ENCODE measurements at places on chromosomes 11 and 22. TPM values are rescaled to one million over a fixed set of nuclear protein-coding genes. Genes with fewer than 3 reads are reported as not detected.

DNA sequence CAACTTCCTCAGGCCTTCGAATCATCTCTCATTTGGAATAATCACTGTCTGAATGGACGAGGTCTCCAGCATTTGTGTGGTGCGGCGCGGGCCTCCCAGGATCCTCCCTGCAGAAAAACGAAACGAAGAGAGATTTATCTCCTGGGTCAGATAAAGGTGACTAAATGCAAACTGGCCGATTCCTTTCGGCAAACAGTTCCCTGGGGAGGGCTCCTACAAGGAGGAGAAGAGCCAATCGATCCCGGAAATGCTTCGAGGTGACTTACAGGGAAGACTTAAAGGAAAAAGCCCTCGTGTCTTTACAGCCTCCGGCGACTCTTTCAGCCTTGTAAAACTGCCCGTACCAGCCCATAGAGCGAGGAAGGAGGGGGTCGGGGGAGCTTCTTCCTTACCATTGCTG lies 126.5 kb downstream of the MIAT start:
- H3K27ac ChIP-seq = no peak overlapping the region
- H3K4me1 ChIP-seq = no peaks in the 10 kb centered on the region
- H3K4me3 ChIP-seq = no peak overlapping the region
- DNase-seq = no peak
- H3K36me3 ChIP-seq = no peaks in the 10 kb centered on the region
- no peaks in the 10 kb centered on the region for H3K27me3 ChIP-seq

DNA sequence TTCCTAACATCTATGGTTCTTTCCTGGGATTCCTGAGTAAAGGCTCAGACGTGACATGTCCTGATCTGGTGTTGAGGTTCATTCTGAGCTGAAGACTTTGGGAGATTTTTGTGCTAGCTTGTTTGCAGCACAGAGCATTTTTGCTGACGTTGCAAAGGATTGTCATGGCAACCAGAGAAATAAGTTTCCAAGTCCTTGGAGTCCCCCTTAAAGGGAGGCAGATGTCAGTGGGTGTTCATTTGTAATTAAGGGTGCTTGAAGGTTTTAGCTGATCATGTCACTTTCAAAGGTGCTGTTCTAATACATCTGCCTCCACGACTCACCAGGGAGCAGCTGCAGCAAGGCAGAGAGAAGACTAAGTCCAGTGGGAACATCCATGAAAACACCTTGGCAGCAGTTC lies 5.4 kb upstream of the SYN3 start:
- no peak for DNase-seq
- H3K27ac ChIP-seq = no peak overlapping the region
- H3K4me3 ChIP-seq = no peak overlapping the region
- no peaks in the 10 kb centered on the region for H3K4me1 ChIP-seq
- no peaks in the 10 kb centered on the region for H3K36me3 ChIP-seq

DNA sequence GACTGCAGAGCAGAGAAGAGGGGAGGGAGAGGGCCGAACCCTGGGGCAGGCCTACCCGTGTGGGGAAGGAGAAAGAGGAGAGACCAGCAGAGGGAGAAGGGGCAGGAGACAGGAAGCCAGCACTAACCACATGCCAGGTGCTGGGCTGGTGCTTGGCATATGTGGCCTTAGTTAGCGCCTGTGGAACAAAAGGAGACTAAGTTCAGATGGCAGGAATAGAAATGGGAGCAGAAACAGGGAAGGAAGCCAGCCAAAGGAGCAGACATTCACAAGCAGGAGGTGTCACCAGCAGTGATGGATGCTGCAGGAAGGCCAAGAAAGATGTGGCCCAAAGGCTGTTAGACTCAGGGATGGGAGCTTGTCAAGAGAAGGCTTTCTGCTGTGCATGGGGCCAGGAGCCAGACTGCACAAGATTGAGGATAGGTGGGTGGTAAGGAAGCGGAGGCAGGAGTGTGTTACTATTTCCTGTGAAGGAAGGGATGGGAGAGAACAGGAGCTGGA lies 26.7 kb downstream of the TREH start:
- DNase-seq = no peak
- no peaks in the 10 kb centered on the region for H3K4me1 ChIP-seq
- H3K36me3 ChIP-seq = peaks cover 83% of the 10 kb centered on the region
- no peak overlapping the region for H3K27ac ChIP-seq

DNA sequence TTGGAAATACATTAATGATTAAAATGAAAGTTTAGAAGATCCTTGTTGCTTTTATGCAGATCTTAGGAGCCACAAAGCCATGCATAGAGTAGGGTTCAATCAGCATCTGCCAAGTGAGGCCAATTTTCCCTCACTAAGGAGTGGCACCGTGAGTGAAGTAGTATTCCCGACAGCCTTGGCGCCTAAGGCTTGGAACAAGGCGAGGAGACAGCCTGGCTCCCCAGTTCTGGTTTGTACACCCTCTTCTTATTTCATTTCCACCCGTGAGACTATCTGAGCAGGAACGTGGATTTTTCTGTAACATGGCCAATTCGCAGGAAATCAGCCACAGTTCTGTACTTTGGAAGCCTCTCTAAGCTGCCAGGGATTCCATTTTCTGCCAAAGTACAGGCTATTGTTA lies 22.6 kb downstream of the FADS2 start:
- no peak overlapping the region for H3K27ac ChIP-seq
- no peak overlapping the region for H3K4me3 ChIP-seq
- no peaks in the 10 kb centered on the region for H3K27me3 ChIP-seq

TNNI2 gene
- not detected for polyA plus RNA-seq

CHADL gene
- 0.30 TPM for polyA plus RNA-seq

DNA sequence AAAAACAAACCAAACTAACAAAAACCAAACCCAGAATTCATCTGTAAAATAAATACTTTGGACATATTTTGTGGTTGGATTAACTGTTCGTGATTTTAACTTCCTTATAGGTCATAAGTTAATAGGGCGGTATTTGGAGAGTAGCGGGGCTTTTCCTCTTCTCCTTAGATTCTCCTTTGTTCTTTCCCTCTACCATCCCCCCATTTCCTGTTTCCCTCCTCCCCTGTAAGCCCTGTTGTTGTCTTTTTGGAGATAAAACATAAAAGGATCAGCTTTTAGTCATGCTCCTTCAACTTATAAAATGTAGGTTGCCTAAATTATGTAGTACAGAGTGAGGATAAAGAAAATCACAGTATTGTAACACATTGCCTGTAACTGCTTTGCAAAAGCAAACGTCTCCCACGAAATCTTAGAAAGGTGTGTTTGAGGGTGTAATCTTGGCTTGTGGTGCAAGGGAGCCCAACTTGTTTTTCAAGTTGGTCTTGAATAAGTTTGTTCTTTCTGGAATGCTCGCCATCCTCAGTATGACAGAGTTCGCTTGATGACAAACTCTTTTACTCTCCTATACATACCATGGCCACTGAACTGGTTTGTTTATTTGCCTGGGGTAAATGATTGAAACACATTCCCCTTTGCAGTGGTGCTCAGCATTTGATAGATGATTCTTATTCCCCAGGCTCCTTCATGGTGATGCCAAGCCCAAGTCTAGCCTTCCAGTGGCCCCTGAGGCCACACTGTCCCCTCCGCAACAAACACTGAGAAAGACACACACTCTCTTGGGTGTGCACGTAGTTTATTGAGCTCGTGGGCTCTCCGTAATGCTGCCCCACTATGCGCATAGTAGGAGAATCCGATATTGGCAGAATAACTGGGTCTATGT lies 49.4 kb downstream of the TEAD1 start:
- peaks cover 66% of the 10 kb centered on the region for H3K4me1 ChIP-seq
- H3K27me3 ChIP-seq = no peaks in the 10 kb centered on the region
- no peak overlapping the region for H3K4me3 ChIP-seq
- DNase-seq = no peak
- no peaks in the 10 kb centered on the region for H3K36me3 ChIP-seq
- no peak overlapping the region for H3K27ac ChIP-seq

- no peaks in the 10 kb centered on the region for H3K36me3 ChIP-seq
- DNase-seq = no peak
- no peak overlapping the region for H3K27ac ChIP-seq
- H3K4me1 ChIP-seq = no peaks in the 10 kb centered on the region
These were observed 90.9 kb downstream of the CTTN start for GRCh38 chr11:70489276-70489675.

GRCh38 chr11:46743693-46744339 lies 24.8 kb downstream of the F2 start:
- H3K36me3 ChIP-seq = peaks cover 55% of the 10 kb centered on the region
- no peaks in the 10 kb centered on the region for H3K27me3 ChIP-seq
- H3K4me1 ChIP-seq = no peaks in the 10 kb centered on the region
- H3K27ac ChIP-seq = no peak overlapping the region

DNA sequence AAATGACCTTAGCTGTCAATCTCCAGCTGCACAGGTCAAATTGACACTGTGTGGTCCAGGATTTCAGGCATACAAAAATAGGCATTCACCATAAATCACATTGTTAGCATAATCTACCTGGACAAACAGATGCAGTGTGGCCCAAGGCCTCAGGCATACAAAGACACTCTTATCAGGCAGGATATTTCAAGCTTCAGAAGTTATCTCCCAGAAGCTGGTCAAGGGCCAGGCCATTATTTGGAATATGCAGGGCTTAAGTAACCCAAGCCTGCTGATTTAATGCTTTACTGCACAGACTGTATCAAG lies 25.5 kb upstream of the HORMAD2 start:
- no peak overlapping the region for H3K27ac ChIP-seq
- no peak for DNase-seq
- H3K4me3 ChIP-seq = no peak overlapping the region
- H3K36me3 ChIP-seq = no peaks in the 10 kb centered on the region
- no peaks in the 10 kb centered on the region for H3K4me1 ChIP-seq

KRTAP5-11 gene
- polyA plus RNA-seq = not detected

DNA sequence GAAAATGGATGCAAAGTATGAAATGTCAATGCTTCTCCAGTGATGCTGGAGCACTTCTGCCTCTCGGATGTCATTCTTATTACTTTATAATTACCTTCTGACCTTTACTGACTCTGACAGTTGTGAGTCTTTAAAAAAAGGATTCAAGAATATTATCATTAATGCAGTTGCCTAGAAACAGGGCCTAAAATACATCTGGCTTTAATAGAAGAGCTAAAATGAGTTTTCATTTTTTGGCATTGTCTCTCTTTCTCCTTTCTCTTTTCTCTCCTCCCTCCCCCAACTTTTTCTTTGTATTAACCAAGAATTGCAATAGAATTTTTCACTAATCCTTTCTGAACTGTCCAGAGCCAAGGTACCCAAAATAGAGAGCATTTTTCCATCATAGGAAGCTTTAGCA lies 45.9 kb downstream of the FDX1 start:
- no peaks in the 10 kb centered on the region for H3K36me3 ChIP-seq
- no peaks in the 10 kb centered on the region for H3K27me3 ChIP-seq
- H3K4me1 ChIP-seq = peaks cover 20% of the 10 kb centered on the region
- no peak overlapping the region for H3K27ac ChIP-seq

- H3K4me3 ChIP-seq = no peak overlapping the region
- DNase-seq = peak; percentile 71
- H3K27me3 ChIP-seq = no peaks in the 10 kb centered on the region
- no peaks in the 10 kb centered on the region for H3K4me1 ChIP-seq
- no peaks in the 10 kb centered on the region for H3K36me3 ChIP-seq
These were observed 52.9 kb downstream of the UVRAG start for GRCh38 chr11:75867778-75868374.

DNA sequence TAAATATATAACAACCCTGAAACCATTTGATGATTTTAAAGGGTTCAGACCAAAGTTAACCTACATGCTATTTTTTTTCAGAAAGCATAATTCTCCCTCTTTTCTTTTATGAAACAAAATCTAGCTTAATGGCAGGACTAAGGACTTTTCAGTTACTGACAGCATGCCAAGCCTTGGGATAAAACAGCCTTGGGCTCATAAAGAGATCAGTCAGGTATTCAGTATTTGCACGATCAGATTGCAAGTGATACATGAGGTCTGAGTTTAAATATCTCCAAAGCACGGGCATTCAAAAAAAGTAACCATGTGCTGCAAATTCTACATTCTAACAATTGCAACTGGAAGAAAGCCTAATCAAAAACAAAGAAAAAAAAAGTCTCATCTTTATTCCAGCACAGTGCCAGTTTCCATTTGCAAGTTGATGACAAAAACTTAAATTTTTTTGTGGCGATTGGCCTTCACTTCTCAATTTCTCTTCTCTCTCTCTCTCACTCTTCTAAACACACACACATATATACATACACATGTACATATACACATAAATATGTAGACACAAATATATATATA lies 60.1 kb downstream of the CTSC start:
- H3K4me1 ChIP-seq = no peaks in the 10 kb centered on the region
- H3K4me3 ChIP-seq = no peak overlapping the region
- no peak overlapping the region for H3K27ac ChIP-seq

GRCh38 chr22:27424319-27424718 lies 377.2 kb downstream of the MN1 start:
- H3K36me3 ChIP-seq = no peaks in the 10 kb centered on the region
- H3K4me1 ChIP-seq = peaks cover 15% of the 10 kb centered on the region
- peak; percentile 59 for DNase-seq
- no peaks in the 10 kb centered on the region for H3K27me3 ChIP-seq

GRCh38 chr22:49636649-49637048 lies 191.0 kb downstream of the BRD1 start:
- no peaks in the 10 kb centered on the region for H3K27me3 ChIP-seq
- DNase-seq = no peak
- H3K4me3 ChIP-seq = no peak overlapping the region
- H3K27ac ChIP-seq = no peak overlapping the region

DNA sequence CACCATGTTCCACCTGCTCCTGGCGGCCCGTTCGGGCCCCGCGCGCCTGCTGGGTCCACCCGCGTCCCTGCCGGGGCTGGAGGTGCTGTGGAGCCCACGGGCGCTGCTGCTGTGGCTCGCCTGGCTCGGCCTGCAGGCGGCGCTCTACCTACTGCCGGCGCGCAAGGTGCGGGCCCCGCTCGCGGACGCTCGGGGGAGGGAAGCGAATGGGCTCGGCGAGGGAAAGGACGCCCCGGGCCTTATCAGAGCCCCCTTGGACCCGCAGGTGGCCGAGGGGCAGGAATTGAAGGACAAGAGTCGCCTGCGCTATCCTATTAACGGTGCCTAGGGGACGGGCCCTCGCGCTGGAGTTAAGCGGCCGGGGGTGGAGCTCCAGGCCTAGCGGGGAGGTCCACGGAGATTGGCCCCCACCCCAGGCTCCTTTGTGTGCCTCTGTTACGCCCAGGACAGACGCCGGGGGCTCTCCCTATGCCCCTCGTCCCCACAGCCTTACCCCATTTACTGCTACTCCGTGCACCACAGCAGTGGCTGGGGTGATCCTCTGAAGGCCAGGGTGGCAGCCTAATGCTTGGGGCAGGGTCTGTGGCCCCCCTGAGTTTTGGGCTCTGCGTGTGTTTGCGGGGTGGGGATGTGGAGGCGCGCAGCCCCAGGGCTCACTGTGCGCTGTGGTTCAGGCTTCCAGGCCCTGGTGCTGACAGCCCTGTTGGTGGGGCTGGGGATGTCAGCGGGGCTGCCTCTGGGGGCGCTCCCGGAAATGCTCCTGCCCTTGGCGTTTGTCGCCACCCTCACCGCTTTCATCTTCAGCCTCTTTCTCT lies 1.1 kb downstream of the TM7SF2 start:
- H3K4me1 ChIP-seq = peaks cover 17% of the 10 kb centered on the region
- peak overlapping the region; percentile 71 for H3K4me3 ChIP-seq
- H3K36me3 ChIP-seq = no peaks in the 10 kb centered on the region
- no peaks in the 10 kb centered on the region for H3K27me3 ChIP-seq
- peak; percentile 73 for DNase-seq

GRCh38 chr11:62786318-62787004 lies 741 bp upstream of the TMEM179B start:
- peak; percentile 92 for DNase-seq
- peaks cover 31% of the 10 kb centered on the region for H3K4me1 ChIP-seq
- H3K27me3 ChIP-seq = no peaks in the 10 kb centered on the region
- peak overlapping the region; percentile 87 for H3K4me3 ChIP-seq
- 0 out of 2 replicates have a peak, but pooled peaks cover 4% of the 10 kb centered on the region for H3K36me3 ChIP-seq

GRCh38 chr22:41395531-41396240 lies 13.9 kb downstream of the TEF start:
- H3K27ac ChIP-seq = no peak overlapping the region
- H3K4me3 ChIP-seq = no peak overlapping the region
- peaks cover 15% of the 10 kb centered on the region for H3K4me1 ChIP-seq
- H3K27me3 ChIP-seq = no peaks in the 10 kb centered on the region
